ENCODE measurements at places on chromosomes 4 and X.

DNA sequence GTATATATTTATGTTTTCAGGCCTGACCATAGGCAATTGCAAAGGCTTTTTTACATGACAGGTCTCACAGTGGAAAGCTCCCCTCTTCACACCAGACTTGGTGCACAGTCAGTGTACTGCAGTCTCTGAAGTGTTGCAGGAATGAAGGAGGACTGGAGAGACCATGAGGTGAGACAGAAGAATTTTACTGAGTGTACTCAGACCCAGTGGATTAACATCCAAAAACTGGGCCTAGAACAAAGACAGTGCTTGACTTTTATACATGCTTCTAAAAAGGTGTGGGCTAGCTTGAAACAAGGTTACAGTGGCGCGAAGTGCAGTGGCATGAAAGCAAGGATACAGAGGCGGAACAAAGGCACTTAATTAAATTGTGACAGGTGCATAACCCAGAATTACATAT lies 822.9 kb downstream of the RAPGEF2 start:
- no peak for DNase-seq

GRCh38 chr4:79948739-79949138 lies 124.3 kb downstream of the ANTXR2 start:
- DNase-seq = no peak

DNA sequence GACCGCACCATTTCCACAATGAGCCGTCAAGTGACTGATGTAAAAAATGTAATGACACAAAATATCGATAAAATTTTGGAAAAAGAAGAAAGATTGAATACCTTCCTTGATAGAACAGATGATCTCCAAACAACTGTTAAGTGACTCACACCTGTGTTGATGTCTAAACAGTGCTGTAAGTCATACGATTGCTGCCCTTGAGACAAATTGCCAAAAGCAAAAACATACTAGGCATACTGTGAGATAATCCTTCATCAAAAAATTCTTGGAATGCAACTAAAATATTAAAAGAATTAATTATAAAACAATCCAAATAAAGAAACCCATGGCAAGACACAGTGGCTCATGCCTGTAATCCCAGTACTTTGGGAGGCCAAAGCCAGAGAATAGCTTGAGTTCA lies 53.4 kb downstream of the HNRNPD start:
- DNase-seq = no peak

GRCh38 chr4:145452447-145453162 lies 29.0 kb upstream of the SMAD1 start:
- no peak for DNase-seq

- DNase-seq = no peak
Measured at GRCh38 chr4:55125763-55126541, 557 bp upstream of the KDR start.

DNA sequence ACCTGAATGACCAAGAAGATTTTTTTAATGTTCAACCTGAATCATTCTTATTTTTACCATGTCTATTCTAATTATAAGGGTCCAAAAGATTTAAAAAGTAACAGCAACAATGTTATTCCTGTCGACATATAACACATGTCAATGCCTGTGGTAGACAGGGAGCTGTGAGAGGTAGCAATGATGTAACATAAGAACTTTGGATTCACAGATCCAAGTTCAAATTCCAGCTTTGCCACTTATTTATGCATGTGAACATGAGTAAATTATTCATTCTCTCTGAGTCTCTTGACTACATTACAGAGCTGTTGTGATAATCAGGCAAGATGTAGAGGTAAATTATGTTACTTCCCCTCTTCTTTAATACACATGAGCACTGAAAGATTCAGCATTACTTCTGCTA lies 54.5 kb downstream of the KLHL8 start:
- no peak for DNase-seq

DNA sequence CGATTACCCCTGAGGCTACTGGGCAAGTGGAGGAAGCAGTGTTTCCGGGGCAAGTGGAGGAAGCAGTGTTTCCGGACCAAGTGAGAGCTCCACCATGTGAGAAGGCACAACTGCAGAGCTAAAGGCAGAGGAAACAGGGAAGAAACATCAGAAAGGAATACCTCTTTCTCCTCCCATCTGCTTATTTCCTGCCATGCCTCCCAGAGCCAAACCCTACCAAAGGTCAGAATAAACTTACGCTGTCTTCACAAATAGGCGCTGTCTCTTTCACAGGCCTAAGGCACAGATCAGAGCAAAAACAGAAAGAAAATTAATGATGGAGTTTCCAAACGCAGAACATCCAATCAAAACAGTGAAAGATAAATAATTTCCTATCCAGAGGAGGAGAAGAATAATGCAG lies 153.0 kb downstream of the ATOH1 start:
- DNase-seq = no peak

- DNase-seq = no peak
Measured at GRCh38 chrX:39574178-39574577, 523.6 kb downstream of the BCOR start.

- no peak for DNase-seq
Measured at GRCh38 chrX:143378851-143379250, 138.4 kb downstream of the SPANXN3 start.

- no peak for DNase-seq
Measured at GRCh38 chr4:132707955-132708354, 441.1 kb upstream of the PCDH10 start.

DNA sequence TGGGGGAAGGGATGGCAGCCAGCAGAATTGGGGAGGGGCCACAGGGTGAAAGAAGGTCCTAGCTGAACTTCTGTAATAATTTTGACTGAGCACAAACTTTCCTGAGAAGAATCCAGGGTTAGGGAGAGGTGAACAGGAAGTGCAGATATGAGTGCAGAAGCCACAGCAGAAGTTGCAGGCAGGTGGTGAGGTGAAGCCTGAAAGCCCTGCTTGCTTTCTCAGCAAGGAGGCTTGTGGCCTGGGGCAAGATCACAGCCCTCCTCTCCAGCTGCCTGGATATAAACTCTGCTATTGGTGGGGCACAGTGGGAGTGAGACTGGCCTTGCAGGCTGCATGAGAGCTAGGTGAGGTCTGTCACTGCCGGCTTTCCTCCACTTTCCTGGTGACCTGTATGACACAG lies 44.1 kb upstream of the UPRT start:
- DNase-seq = no peak

GRCh38 chr4:147542229-147542990 lies 61.5 kb downstream of the EDNRA start:
- DNase-seq = no peak

GRCh38 chr4:53559021-53559620 lies 32.2 kb downstream of the LNX1 start:
- DNase-seq = peak; percentile 26

DNA sequence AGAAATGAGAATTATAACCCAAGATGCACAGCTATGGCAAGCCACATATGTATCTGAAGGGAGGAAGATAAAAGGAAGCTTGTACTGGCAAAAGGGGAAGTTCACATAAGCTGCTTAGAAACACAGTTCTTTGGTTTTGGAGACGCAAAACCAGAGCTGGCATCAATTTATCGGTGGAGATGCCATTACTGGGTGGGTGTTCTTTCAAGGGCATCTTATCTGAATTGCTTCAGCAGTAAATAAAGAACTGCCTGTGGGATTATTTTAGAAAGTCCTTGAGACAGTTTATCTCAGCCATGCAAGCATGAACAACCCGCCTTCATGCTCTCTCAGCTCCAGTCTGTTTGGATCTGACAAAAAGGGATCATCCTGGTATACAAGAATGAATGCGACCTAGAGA lies 60.8 kb downstream of the DDX60 start:
- no peak for DNase-seq

DNA sequence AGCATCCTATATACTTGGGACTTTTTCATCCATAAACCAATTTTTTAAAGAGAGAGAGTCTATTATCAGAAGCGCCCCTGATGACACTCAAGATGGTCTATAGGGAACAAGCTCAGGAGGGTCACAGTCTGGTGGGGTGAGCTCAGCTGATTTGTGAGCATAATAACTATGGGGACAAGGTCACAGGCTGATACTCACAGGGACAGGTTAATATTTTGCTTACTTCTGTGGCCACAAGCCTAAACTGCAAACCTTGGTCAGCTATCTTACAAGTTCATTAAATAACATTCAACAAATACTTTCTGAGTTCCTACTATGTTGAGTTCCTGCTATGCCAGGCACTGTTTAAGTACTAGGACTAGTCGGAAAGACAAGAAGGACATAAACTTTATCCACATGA lies 10.2 kb upstream of the CCDC149 start:
- DNase-seq = no peak

DNA sequence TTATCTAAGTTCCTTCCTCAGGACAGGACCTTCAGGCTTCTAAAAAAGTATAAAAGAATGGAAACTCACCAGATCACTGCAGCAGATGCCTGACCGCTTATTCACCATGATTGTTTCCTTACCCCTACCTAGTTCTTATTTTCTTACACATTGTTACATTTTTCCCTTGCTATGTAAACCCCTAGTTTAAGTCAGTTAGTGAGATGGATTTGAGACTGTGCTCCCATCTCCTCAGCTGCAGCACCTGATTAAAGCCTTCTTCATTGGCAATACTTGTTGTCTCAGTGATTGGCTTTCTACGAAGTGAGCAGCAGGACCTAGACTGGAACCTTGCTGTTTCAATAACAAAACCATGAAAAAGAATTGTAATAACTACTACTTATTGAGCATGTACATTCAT lies 4.7 kb downstream of the SPARCL1 start:
- DNase-seq = no peak

GRCh38 chr4:141759796-141760425 lies 123.5 kb downstream of the IL15 start:
- DNase-seq = peak; percentile 64

DNA sequence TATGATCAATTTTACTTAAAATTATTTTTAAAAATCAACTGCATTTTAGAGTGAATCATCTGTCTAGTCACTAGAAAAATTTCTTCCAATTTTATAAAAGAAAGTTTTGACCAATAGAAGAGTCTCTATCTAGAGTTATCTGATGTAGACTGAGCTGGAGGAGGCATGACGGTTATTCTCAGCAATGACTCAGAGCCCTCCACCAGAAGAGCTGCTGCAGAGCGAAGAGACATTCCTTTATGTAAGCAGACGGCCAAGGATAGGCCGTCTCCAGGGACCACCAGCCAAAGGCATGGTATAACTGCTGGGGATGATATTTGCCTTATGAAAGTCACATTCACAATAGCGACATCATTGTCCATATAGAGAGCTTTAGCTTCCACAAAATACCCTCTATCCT lies 23.0 kb downstream of the LDB2 start:
- peak; percentile 80 for DNase-seq

DNA sequence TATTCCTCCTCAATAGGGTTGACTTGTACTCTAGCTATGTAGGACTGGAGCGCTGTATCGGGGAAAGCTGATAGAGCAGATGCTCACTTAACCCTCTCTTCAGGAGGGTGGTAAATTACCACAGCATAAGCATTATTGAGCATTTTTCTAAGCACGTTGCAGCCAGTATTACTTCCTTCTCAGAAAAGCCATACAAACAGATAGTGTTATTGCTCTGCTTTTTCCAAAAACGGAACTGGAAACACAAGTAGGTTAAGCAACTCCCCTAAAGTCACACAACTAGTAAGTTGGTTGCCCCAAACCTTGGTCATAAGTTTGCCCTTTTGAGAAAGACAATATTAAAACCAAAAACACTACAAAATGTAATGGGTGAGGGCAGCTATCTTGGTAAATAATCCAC lies 73.9 kb downstream of the REELD1 start:
- no peak for DNase-seq

DNA sequence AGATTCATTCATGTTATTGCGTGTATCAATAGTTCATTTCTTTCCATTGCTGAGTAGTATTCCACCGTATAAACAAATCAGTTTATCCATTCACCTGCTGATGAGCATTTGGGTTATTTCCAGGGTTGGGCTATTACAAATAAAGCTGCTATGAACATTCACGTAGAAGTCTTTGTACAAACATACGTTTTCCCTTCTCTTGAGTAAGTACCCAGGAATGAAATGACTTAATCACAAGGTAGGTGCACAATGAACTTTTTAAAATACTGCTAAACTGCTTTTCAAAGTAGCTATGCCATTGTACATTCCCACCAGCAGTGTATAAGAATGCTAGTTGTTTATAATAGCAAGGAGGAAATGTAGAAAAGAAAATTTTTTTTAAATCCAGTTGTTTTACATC lies 35.9 kb downstream of the SYTL4 start:
- no peak for DNase-seq

- no peak for DNase-seq
Measured at GRCh38 chrX:33086886-33087285, 124.5 kb downstream of the DMD start.

DNA sequence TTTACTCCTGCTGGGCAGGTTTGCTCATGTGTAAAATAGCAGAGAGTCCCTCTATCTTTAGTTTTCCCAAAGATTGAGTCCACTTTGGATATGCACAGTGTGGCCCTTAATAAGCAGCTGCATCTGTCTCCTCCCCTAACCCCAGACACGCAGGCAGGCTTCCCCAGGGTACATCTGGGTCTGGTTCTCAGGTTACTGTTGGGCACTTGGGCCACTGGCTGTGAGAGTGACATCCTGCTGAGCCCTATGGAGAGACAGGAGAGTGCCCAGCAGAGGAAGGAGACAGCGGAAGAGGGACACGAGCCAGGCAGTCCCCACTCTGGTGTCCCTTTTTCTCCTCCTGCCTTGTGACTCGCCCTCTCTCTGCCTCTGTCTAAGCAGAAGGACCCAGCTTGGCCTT lies 16.0 kb downstream of the XK start:
- no peak for DNase-seq

GRCh38 chrX:56025872-56026571 lies 206.1 kb upstream of the KLF8 start:
- DNase-seq = no peak

- DNase-seq = peak; percentile 81
Measured at GRCh38 chrX:100980608-100981497, 11.3 kb downstream of the ARL13A start.

DNA sequence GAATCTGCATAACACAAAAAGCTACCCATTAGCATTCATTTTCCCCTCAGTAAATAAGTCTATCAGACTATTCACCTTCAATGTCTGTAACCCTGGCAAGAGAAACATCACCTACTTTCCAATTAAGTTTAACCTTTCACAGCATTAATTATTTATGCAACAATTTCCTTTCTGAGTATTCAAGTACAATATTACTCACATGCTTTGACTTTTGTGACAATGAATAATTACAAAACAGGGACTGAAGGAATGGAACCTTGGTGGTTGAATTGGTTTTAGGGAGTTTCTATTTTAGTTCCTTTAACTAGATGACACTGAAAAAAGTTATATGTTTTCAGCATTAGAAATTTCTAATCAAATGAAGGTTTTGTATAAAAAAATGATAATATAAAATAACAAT lies 932.3 kb upstream of the EPHA5 start:
- no peak for DNase-seq
